Fibroblast of gingiva (primary cell): ENCODE measurements at places on chromosomes 11 and 22.

- no peak for DNase-seq
Measured at GRCh38 chr11:2298795-2299761, 2.6 kb downstream of the C11orf21 start.

DNA sequence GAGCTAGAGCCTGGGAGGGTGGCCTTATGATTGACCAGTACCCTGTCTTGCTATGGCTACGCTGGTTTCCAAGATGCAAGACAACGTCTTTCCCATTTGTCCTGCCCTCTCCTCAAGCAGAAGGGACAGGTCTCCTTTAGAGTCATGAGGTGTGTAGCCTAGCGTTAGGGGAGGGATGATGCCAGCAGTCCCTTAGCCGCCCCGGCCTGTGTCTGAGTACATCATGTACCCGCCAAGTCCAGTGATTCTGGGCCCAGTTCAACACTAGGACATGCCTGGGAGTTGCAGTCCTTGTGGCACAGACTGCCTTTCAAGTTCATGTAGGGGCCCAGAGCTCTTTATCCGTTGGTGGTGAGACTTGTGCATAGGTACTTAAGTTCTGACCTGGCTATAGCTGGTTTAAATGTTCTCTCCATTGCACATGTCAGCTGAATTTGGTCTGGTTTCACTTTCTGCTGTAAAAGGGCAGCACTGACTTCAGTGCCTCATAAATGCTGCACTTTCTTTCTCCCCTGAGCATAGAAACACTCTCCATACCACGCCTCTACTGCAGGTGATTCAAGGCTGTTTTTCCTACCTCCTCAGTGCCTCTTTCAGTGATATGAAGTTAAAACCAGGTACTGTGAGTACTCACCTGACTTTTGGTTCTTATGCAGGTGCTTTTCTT lies 151.1 kb downstream of the METTL15 start:
- DNase-seq = no peak

DNA sequence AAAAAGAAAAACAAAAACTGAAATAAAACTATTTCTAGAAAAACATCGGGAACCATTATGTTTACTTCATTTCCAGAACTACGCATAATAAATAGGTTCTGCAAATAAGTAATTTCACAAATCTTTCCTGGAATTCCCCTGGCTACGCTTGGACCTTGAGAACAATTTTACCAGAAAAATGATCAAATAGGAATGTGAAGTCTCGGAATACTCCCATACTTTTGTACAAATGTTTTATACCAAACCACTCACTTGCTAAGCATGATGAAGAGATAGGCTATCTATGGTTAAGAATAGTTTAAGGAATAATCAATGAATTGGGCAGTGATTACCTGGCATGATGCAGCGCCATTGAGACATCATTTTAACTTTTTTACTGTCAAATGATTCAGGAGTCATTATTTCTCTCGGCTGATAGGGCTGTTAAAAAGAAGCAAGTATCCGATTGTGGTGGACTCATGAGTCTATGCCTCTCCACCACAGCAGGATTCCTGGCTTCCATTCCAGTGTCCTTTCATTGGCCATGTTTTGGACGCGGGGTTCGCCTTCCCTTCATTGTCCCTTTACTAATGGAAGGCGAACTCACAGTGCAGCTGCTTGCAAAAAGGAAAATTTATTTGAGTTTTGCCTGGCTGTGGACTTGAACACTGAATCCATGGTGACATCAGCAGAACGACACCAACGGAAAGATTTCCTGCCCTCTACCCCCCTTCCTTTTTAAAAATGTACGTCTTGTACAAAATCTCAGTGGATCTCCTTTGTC lies 39.9 kb upstream of the BLID start:
- DNase-seq = peak; percentile 61

- no peak for DNase-seq
Measured at GRCh38 chr22:47575291-47575690, 812.8 kb downstream of the TBC1D22A start.

DNA sequence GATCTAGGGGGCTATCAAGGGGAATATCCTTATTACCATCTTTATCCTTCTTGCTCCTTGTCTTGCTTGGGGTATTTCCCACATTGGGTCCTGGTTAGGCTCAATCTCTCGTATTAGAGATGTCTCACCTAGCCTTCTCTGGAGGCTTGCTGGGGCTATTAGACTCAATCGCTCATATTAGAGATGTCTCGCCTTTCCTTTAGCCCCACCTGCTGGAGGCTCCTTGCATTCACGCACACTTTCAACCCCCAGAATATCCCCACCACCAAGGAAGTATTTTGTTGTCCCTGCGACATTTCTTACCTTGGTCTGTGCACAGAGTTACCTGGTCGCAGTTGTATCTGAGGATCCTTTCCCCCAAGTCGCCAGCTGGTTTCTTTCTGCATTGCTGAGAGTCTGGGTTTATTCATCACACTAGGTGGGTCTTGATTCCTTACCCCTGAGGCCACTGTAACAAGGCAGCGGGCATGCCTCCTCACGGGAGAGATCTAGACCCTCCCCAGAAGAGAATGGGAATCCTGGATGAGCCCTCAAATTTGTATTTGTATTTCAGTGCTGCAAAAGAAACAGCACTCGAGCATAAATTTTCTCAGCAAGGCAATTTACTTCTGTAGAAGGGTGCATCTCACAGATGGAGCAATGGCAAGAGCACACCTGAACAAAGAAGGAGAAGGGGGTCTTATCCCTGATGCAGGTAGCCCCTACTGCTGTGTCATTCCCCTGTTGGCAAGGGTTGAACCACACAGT lies 15.9 kb upstream of the HYLS1 start:
- no peak for DNase-seq

DNA sequence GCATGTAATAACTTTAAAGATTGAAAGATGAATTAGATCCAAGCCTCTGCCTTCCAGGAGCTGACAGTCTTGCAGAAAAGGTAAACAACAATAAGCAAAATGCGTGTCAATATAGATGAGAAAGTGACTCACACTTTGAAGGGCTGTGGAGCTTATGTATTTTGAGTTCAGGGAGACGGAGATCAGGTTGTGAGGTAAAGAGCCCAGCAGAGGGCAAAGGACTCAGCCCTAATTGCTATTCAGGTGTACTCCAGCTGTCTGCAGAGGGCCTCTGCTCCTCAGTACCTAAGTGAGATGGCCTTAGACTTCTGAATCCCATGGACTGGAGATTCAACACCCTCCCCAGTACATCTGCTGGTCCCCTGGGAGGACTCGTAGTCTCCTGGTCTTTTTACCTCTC lies 22.9 kb upstream of the CTR9 start:
- no peak for DNase-seq

DNA sequence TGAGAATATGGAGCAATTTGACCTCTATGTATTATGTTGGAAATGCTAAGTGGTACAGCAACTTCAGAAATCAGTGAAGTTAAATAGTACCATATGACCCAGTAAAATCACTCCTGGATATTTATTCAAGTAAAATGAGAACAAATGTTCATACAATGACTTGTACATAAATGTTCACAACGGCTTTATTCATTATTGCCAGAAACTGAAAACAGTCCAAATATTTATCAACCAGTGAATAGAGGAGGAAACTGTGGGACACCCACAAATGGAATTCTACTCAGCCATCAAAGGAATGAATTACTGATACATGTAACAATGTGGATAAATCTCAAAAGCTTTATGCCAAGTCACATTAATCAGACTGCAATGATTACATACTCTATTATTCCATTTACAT lies 416.3 kb downstream of the AASDHPPT start:
- peak; percentile 69 for DNase-seq

DNA sequence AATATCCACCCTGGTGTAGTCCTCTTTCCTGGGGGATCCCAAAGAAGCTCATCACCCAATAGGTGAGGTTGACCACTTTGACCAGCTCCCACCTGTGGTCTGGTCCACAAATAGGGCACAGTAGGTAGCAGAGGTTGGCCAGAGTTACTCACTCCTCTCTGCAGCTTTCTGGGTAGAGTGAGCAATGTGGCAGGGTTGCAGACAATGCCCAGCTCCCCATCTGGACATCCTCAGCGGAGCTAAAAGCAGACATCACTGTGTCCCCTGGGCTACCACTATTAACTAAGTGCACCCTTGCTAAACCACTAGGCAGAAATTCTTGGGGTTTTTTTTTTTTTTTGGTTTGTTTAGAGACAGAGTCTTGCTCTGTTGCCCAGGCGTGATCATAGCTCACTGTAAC lies 48.4 kb upstream of the TP53I11 start:
- no peak for DNase-seq

DNA sequence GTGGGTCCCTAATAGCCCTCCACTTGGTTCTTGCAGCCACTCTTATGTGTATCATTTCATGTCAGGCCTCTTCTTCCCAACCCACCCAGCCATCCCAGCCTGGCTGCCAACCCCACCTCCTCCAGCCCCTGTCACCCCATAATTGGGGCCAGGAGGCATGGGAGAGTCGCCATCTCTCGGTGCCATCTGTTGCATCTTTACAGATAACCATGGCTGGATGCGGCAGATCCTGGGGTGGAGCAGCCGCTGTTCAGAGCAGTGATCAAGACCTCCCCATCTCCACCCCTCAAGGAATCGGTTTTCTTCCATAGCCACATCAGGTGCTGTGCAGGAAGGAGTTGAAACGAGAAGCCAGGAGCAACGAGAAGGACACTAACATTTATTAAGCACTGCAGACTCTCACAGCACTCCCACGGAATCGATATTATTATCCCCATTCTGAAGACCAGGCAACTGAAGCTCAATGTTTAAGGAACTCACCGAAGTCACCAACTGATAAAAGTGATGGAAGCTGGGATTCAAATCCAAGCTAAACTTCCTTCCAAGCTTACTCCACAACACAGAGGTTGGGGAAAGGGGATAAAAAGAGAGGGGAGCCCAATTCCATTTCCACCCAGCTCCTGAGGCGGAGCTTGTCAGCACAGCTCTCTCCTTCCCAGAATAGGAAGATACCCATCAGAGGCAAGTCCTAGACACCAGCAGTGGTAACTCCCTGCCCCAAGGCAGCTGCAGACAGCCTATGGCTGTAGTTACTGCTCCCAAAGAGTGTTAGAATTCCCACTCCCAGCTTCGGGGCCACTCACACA lies 2.7 kb downstream of the SLC43A1 start:
- no peak for DNase-seq

DNA sequence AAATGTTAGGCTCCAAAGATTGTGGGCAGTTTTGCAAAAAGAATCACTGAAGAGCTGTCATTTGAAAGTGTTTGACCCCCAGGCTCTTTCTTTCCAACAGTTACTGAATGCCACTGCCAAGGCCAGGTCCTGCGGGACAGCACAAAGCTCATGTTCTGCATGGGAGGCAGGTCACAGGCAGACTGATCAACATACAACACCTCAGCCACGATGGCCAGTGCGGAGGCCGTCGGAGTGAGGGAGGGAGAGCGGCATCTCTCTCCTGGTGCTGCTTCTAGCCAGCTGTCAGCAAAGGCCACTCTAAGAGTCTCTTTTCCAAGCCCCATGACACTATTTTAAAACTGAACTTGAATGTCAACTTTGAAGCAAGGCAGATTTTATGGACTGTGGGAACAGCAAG lies 49.9 kb downstream of the ARFGAP3 start:
- no peak for DNase-seq

GRCh38 chr22:37657590-37658132 lies 862 bp upstream of the PDXP start:
- DNase-seq = no peak

GRCh38 chr11:118892514-118892913 lies 8.8 kb downstream of the CXCR5 start:
- DNase-seq = no peak

DNA sequence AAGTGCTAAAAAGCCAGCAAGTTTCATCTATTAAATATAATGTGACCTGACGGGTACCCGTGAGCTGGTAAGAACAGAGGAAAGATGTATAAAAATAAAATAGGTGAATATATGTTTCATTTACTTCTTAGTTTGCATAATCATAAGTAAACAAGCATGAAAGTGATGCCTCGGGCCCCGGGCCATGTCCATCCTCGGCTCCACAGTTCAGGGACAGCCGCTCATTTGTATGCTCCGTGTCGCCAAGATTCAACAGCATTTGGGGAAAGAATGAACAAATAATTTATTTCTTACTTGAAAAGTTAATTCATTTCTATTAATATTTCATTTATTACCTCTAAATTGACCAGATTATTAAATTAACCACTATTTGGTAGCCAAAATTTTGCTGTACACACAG lies 251.8 kb downstream of the NTM start:
- no peak for DNase-seq

DNA sequence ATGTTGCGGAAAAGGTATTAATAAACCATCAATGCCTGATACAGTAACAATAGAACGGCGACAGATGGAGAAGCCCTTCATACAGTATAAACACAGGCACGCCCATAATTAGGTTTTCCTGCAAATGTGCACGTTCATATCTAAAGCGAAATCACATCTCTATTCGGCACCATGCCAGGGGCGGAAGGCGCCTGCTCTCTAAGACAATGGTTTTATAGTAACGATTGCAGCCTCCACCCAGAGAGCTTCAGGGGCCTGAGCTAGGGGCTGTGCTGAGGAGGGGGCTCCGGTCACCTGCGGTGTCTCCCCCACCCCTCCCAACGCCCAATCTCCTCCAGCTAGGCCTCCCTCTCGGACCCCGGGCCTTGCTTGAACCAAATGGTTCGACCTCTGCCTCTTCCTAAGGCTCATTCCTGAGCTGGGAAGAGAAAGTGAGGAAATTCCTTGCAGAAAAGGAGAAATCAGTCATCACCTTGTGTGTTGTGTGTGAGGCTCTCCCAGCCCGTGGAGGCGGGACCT lies 9.6 kb downstream of the KRTAP5-5 start:
- no peak for DNase-seq

GRCh38 chr22:19510919-19511341 lies 13.3 kb downstream of the CLDN5 start:
- DNase-seq = no peak
